ENCODE measurements at places on chromosomes 16 and 17. TPM values are rescaled to one million over a fixed set of nuclear protein-coding genes. Genes with fewer than 3 reads are reported as not detected.

The TEKT5 gene
- total RNA-seq, result not detected

The FAM20A gene
- total RNA-seq, result 16.2 TPM

The SOX15 gene
- 44.4 TPM for total RNA-seq

The TRAF7 gene
- total RNA-seq, result 38.8 TPM

The CEMP1 gene
- not detected for total RNA-seq

The CHTF8 gene
- total RNA-seq, result 59.4 TPM

The OTOA gene
- not detected for total RNA-seq

DNA sequence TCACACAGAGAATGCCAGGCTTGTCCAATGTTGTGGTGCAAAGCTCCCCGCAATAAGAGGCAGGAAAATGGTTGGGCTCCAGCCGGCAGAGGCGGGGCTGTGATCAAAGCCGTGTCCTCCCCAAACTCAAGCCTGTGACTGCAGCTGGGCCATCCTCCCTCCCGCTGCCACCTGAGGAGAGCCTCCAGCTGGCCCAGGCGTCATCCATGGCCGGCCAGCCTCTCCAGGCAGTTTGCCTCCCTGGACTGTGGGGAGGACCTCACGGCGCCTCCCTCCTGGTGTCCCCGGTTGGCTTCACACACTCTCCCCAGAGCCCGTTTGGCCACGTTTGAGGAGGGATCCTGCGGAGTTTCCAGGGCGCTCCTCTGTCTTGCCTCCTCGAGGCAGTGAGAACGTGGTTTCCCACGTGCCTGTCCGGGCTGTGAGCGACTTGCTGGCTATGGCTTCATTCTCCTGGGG is 134.1 kb downstream of the IRF8 start:
- no peak overlapping the region for H3K27ac ChIP-seq
- H3K4me3 ChIP-seq, result no peak overlapping the region
- no peaks in the 10 kb centered on the region for H3K4me1 ChIP-seq
- no peaks in the 10 kb centered on the region for H3K27me3 ChIP-seq

- H3K27me3 ChIP-seq, result no peaks in the 10 kb centered on the region
- no peak for DNase-seq
- H3K4me3 ChIP-seq, result no peak overlapping the region
Observed at GRCh38 chr16:77853161-77853560, 64.8 kb downstream of the VAT1L start.

DNA sequence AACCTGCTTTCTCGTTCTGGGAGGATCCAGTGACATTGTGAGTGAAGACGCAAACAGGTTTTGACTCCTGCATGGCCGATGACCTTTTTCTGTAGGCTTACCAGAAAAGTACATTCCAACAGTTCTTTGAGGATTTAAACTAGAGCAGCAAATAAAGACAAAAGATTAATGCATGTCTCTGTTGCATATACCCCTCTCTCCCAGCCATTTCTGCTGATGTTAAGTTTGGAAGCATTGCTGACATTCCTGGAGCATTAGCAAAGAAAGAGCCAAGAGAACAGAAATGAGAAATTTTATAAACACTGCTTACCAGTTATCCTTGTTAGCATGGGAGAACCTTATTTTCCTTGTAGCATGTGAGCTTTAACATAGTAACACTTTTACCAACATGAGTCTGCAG is 49.3 kb downstream of the SIAH1 start:
- H3K27ac ChIP-seq, result no peak overlapping the region
- no peaks in the 10 kb centered on the region for H3K27me3 ChIP-seq
- no peaks in the 10 kb centered on the region for H3K4me1 ChIP-seq
- H3K36me3 ChIP-seq, result no peaks in the 10 kb centered on the region
- no peak overlapping the region for H3K4me3 ChIP-seq

DNA sequence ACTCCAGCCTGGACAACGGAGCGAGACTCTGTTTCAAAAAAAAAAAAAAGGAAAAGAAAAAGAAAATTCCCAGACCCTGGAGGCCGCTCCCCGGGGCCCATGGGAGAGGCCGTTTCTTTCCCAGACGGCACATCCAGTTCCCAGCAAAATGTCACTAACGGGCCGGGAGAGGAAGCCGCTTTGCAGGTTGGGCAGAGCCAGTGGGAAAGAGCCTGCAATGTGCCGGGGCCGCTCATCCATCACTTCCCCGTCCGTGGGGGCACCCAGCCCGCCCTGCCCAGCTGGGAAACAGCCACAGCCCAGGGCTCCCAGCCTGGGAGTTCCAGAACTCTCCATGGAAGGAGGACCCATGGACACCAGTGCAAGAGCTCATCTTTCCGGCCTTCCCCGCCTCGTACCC is 41.8 kb upstream of the PABPN1L start:
- no peaks in the 10 kb centered on the region for H3K36me3 ChIP-seq
- no peaks in the 10 kb centered on the region for H3K27me3 ChIP-seq
- H3K4me1 ChIP-seq, result no peaks in the 10 kb centered on the region
- no peak for DNase-seq

DNA sequence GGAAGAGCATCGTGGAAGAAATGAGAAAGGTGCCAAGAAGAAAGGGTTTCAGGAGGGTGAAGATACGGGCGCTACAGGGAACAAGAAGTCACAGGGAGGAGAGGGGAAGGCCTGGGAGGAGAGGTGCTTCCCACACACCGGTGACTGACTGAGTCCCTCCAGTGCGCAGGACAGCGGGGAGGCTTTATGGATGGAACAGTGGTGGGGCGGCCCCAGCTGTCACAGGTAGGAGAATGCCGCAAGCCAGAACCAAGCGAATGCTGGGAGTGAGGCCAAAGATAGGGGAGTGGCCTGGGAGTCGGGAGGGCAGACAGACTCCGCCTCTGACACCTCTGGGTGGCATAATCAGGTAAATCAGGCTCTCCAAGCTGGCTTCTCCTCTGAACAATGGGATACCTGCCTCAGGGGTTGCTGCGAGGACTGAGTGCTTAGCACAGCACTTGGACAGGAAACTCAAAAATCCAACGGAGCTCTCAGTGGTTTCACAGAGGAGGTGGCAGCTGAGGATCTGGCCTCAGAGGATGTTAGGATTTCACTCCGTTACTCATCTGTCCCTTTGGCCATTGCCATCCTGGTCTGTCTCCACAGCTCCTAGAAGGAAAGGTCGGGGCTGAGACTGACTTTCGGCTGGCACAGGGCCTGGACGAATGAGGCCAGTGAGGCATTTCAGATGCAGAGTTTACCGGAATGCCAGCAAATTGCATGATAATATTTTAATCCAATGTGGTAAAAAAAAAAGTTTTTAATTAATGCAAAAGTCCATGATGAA is 717 bp upstream of the CNP start:
- peaks cover 52% of the 10 kb centered on the region for H3K4me1 ChIP-seq
- H3K27ac ChIP-seq, result peak overlapping the region; percentile 92
- H3K36me3 ChIP-seq, result peaks cover 22% of the 10 kb centered on the region
- DNase-seq, result no peak

- H3K27me3 ChIP-seq, result no peaks in the 10 kb centered on the region
- no peak overlapping the region for H3K27ac ChIP-seq
- no peak for DNase-seq
Observed at GRCh38 chr16:57271063-57271345, 13.5 kb downstream of the PLLP start.

- H3K36me3 ChIP-seq, result no peaks in the 10 kb centered on the region
- DNase-seq, result no peak
- peaks cover 35% of the 10 kb centered on the region for H3K4me1 ChIP-seq
Observed at GRCh38 chr16:53753431-53753830, 49.5 kb downstream of the FTO start.

DNA sequence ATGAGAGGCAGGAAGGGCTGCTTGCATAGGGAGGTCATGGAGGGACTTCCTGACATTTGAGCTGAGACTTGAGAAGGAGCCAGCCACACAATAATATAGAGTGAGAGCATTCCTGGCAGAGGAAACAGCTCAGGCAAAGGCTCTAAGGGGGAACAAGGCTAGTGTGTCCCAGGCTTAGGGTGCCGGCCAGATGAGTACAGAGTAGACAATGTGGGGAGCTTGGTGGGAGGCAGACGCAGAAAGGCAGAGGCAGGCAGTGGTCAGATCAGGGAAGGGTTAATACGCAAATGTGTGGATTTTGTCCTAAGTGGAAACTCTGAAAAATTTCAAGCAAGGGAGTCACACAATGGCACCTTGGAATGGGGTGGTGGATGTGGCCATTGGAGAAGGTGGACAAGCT is 31.3 kb downstream of the CD300LB start:
- DNase-seq, result no peak
- no peaks in the 10 kb centered on the region for H3K4me1 ChIP-seq
- H3K36me3 ChIP-seq, result no peaks in the 10 kb centered on the region
- no peak overlapping the region for H3K4me3 ChIP-seq
- H3K27ac ChIP-seq, result no peak overlapping the region

- no peak overlapping the region for H3K4me3 ChIP-seq
- no peaks in the 10 kb centered on the region for H3K4me1 ChIP-seq
- no peak for DNase-seq
- no peak overlapping the region for H3K27ac ChIP-seq
Observed at GRCh38 chr16:1794221-1794871, 841 bp upstream of the IGFALS start.

- H3K27me3 ChIP-seq, result no peaks in the 10 kb centered on the region
- no peaks in the 10 kb centered on the region for H3K4me1 ChIP-seq
- H3K27ac ChIP-seq, result no peak overlapping the region
Observed at GRCh38 chr17:17344507-17345293, 41.5 kb downstream of the NT5M start.

GRCh38 chr16:31698901-31699300 is 171.2 kb downstream of the AHSP start:
- DNase-seq, result no peak
- no peak overlapping the region for H3K4me3 ChIP-seq
- peaks cover 18% of the 10 kb centered on the region for H3K4me1 ChIP-seq
- H3K27ac ChIP-seq, result no peak overlapping the region
- H3K27me3 ChIP-seq, result no peaks in the 10 kb centered on the region

- H3K36me3 ChIP-seq, result peaks cover 10% of the 10 kb centered on the region
- no peak overlapping the region for H3K4me3 ChIP-seq
- no peak overlapping the region for H3K27ac ChIP-seq
- peaks cover 7% of the 10 kb centered on the region for H3K4me1 ChIP-seq
- no peak for DNase-seq
Observed at GRCh38 chr16:600781-601180, 10.9 kb downstream of the RAB40C start.

DNA sequence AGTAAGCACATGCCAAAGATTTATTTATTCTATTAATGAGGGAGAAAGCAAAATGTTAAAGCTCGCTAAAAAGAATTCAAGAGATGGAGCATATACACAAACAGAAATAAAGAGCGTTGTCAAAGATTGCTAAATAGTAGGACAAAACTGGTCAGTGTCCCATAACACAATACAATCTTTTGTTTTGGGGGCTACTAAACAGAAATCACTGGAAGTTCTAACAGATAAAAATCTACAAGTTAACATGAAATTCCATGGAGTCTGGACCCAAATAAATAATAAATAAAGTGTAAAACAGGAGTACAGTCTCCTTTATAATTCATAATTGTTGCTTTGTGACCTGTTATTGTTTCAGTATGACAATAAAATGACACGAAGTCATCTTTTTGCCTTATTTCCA is 115.2 kb upstream of the CNTNAP4 start:
- H3K4me3 ChIP-seq, result no peak overlapping the region
- H3K27me3 ChIP-seq, result no peaks in the 10 kb centered on the region
- H3K36me3 ChIP-seq, result no peaks in the 10 kb centered on the region

GRCh38 chr16:9258423-9259051 is 167.1 kb downstream of the HAPSTR1 start:
- no peaks in the 10 kb centered on the region for H3K4me1 ChIP-seq
- no peak overlapping the region for H3K4me3 ChIP-seq
- no peak for DNase-seq

DNA sequence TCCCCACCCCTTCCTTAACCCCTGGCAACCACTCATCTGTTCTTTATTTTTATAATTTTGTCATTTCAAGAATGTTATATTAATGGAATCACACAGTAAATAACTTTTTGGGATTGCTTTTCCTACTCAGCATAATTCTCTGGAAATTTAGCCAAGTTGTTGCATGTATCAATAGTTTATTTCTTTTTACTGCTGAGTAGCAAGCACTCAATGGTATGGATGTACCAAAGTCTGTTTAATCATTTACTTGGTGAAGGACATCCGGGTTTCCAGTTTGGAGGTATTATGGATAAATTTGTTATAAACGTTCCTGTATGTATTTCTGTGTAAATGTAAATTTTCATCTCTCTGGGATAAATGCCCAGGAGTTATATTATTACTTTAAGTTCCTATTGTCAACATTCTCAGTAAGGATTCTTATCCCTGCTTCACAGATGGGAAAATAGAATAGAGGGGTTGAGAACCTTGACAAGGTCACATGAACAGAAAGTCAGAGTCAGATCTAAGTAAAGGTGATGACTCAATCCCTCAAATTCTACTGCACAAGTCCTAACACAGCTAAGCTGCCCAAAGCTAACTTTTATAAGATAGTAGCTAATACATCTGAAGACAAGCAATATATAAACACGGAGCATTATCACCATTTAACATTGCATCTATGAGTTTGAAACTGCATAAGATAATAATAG is 62.4 kb upstream of the MTMR4 start:
- DNase-seq, result no peak
- H3K4me3 ChIP-seq, result no peak overlapping the region
- H3K36me3 ChIP-seq, result no peaks in the 10 kb centered on the region
- H3K27me3 ChIP-seq, result no peaks in the 10 kb centered on the region

- no peak overlapping the region for H3K4me3 ChIP-seq
- no peaks in the 10 kb centered on the region for H3K36me3 ChIP-seq
- H3K27ac ChIP-seq, result no peak overlapping the region
- no peak for DNase-seq
- H3K4me1 ChIP-seq, result peaks cover 6% of the 10 kb centered on the region
- no peaks in the 10 kb centered on the region for H3K27me3 ChIP-seq
Observed at GRCh38 chr16:67760206-67760955, 41.3 kb upstream of the GFOD2 start.

- no peaks in the 10 kb centered on the region for H3K27me3 ChIP-seq
- no peak overlapping the region for H3K4me3 ChIP-seq
- no peak for DNase-seq
- H3K27ac ChIP-seq, result no peak overlapping the region
- no peaks in the 10 kb centered on the region for H3K4me1 ChIP-seq
Observed at GRCh38 chr17:22570144-22570845, 878.0 kb downstream of the KCNJ18 start.

- DNase-seq, result no peak
- no peak overlapping the region for H3K27ac ChIP-seq
- H3K27me3 ChIP-seq, result peaks cover 6% of the 10 kb centered on the region
- H3K4me3 ChIP-seq, result peak overlapping the region; percentile 42
- H3K36me3 ChIP-seq, result no peaks in the 10 kb centered on the region
Observed at GRCh38 chr17:48596735-48597527, 3.4 kb upstream of the HOXB5 start.

DNA sequence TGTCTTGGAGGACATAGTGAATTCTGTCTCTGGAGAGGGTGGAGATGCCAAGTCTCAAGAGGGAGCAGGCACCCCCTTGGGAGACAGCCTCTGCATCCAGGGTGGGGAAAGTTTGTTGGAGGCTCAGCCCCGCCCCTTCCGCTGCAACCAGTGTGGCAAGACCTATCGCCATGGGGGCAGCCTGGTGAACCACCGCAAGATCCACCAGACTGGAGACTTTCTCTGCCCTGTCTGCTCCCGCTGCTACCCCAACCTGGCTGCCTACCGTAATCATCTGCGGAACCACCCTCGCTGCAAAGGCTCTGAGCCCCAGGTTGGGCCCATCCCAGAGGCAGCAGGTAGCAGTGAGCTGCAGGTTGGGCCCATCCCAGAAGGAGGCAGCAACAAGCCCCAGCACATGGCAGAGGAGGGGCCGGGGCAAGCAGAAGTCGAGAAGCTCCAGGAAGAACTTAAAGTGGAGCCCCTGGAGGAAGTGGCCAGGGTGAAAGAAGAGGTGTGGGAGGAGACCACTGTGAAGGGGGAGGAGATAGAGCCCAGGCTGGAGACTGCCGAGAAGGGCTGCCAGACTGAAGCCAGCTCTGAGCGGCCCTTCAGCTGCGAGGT is 5.2 kb downstream of the ZNF646 start:
- peaks cover 78% of the 10 kb centered on the region for H3K36me3 ChIP-seq
- no peak for DNase-seq
- H3K27ac ChIP-seq, result no peak overlapping the region
